ENCODE measurements at places on chromosomes 5 and 9.
A peak's percentile ranks its signal among the peaks of the same experiment; 100 is the strongest.

GRCh38 chr9:99141849-99142248 lies 36.9 kb downstream of the TGFBR1 start:
- DNase-seq = no peak

GRCh38 chr5:150593593-150593992 lies 46.9 kb upstream of the SYNPO start:
- DNase-seq = no peak

DNA sequence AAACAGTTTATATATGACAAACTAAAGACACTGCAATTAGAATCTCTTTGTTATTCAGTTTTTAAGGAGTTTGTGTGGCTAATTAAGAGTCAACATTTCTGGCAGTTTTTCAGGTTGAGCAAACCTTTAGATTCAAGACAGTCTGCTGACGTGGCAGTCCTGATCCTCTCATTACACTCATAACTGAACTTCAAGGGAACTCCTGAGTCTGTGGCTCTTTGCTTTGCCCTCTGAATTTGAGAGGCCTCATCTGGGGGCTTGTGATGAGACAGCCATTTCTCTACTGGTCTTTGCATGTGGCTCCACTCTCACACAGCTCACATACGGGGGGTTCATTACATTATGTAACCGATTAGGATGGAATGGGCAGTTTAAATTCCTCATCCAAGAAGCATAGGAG lies 182.9 kb upstream of the MEF2C start:
- no peak for DNase-seq

GRCh38 chr5:52805615-52806014 lies 17.9 kb downstream of the ITGA1 start:
- DNase-seq = no peak

- DNase-seq = no peak
Observed at GRCh38 chr9:35042081-35042604, 30.3 kb downstream of the VCP start.

GRCh38 chr5:54455413-54456157 lies at the start of gene HSPB3:
Gene HSPB3 (plus strand): TSS chr5:54455699. CDS start chr5:54455790, 91 bp downstream.
- DNase-seq = peak; percentile 43

- peak; percentile 61 for DNase-seq
Observed at GRCh38 chr5:172897481-172898217, 61.6 kb upstream of the RPL26L1 start.

- DNase-seq = no peak
Observed at GRCh38 chr9:123434619-123435240, 78.7 kb downstream of the CRB2 start.

DNA sequence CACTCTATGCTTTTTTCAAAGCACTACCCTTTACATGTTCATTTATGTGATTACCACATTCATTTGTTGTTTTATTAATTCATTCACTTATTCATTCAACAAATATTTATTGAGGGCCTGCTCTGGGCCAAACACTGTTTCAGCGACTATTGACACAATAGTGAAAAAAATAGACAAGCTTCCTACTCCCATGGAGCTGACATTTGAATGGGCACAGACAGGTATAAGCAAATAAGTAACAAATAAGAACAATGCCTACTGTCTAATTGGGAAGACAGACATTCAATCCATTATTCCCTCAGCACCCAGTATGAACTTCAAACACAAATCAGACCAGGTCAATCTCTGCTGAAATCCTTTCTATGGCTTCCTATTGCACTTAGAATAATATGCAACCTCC lies 156.9 kb upstream of the NR3C1 start:
- no peak for DNase-seq

- DNase-seq = peak; percentile 21
Observed at GRCh38 chr9:137456864-137457405, 2.2 kb downstream of the NSMF start.

DNA sequence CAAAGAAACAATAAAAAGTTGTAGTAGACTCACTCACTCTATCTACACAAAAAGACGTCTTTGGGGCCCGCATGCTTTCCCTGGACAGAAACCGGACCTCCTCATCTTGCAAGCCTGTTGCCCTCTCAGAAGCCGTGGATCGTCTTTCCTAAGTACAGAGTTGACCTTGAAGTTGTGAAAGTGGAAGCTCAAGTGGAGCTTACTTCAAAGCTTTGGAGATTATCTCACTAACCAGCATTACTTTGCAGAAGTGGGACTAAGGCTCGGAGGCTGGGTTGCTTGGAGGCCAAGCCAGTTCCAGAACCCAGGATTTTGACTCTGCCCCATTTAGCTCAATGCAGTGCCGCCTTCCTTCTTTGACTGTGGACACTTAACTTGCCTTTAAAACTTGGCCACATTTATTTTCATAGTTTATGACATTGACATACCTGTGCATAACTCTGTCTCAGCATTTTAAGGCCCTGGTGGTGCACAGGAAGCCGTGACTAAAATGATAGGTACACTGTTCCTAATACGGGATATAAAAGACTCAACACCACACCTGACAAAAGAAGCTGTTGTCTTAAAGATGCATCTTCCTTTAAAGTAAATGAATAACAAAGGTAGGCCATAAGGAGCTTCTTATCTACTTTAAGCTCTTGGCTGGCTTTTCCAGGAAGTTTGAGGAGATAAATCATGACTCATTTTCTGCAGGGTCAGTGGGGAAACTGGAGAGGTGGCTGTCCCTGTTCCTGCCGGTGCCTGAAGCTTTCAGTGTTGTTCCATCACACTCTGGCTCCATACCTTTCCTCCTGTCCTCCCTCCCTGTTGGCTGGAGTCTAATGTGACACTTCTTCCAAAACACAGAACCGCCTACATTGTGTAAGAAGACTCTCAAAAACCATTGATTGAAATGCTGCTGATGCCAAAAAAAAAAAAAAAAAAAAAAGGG lies 10.7 kb downstream of the SLC25A25 start:
- DNase-seq = no peak

DNA sequence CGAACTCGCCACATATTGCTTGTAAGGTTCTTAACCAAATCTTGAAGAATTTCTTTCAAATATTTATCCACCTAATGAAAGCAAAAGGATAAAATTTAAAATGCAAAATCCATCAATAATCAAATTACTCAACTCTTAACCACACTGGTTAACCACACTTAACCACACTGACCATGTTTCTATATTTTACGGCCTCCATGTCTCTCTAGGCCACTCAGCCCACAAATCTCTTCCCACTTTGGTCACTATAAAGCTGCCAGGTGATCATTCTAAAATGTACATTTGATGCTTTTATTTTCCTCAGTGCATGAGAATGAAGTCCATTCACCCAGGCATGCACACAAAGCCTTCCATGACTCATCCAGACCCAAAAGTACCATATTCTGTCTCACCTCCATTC lies 56.4 kb upstream of the OR2K2 start:
- DNase-seq = no peak

GRCh38 chr9:87973730-87974292 lies 522 bp downstream of the CDK20 start:
- no peak for DNase-seq

DNA sequence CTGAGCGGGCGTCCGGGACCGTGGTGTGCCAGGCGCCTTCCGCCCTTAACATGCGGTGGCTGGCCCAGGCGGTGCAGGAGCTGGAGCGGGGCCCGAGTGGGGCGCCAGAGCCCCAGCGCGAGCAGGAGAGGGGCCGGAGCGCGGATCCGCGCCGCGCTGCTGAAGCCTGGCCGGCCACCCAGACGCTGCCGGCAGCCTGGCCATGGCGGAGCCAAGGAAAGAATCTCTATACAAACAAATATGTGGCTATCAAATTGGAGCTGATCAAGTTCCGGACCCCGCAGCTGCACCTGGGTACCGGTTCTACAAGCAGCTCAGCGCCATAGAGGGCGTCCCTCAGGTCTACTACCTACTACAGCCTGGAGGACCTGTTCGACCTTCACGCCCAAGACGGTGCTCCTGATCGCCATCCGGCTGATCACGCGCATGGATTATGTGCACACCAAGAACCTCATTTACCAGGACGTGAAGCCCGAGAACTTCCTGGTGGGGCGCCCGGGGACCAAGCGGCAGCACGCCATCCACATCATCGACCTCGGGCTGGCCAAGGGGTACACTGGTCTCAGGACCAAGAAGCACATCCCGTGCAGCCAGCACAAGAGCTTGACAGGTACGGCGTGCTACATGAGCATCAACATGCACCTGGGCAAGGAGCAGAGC lies 55.8 kb downstream of the JAK2 start:
- DNase-seq = no peak

- no peak for DNase-seq
Observed at GRCh38 chr5:39846144-39846543, 421.4 kb upstream of the DAB2 start.

Data from right hindlimb (tissue), 1 donor.